Right ventricle myocardium superior (tissue), 1 donor: ENCODE measurements at places on chromosomes 5 and 9.

- DNase-seq: no peak
Measured at GRCh38 chr5:37120270-37120669, 128.9 kb downstream of the CPLANE1 start.

DNA sequence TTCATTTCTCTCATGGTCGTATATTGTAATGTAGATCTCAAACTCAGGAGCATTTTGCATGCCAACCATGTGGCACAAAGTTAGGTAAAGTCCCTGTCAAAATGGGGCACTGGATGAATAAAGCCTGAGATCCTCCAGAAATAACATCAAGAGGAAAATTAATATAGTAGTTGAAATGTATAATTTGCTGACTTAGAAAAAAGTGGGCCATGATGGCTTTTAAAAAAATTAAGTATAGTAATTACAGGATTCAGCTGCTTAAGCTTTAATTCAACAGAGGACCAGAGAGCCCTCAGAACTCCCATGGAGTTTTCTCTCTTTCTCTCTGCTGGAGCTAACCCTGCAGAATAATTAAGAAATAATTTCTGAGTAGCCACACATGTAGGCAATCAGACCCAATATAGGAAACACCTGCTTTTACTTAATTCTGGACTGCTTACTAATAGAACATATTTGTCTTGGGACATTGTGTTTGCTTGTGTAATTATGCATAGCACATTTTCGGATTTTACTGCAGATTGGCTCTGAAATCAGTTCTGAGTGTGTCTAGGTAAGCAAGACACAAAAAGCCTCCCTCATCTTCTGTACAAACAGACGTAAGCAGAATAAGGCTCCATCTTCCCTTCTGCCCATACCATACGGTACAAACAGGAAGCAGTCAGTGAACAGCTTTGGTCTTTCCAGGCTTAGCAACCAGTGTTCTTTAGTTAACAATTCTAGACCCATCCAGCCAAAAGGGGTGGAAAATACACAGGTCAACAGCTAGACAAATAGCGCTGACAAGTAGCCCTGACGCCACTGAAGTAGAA is 26.5 kb upstream of the PCSK1 start:
- DNase-seq: no peak

GRCh38 chr9:75624998-75625397 is 265.5 kb upstream of the PCSK5 start:
- no peak for DNase-seq

- DNase-seq: peak; percentile 57
Measured at GRCh38 chr9:116476935-116477381, 210.1 kb upstream of the TRIM32 start.

DNA sequence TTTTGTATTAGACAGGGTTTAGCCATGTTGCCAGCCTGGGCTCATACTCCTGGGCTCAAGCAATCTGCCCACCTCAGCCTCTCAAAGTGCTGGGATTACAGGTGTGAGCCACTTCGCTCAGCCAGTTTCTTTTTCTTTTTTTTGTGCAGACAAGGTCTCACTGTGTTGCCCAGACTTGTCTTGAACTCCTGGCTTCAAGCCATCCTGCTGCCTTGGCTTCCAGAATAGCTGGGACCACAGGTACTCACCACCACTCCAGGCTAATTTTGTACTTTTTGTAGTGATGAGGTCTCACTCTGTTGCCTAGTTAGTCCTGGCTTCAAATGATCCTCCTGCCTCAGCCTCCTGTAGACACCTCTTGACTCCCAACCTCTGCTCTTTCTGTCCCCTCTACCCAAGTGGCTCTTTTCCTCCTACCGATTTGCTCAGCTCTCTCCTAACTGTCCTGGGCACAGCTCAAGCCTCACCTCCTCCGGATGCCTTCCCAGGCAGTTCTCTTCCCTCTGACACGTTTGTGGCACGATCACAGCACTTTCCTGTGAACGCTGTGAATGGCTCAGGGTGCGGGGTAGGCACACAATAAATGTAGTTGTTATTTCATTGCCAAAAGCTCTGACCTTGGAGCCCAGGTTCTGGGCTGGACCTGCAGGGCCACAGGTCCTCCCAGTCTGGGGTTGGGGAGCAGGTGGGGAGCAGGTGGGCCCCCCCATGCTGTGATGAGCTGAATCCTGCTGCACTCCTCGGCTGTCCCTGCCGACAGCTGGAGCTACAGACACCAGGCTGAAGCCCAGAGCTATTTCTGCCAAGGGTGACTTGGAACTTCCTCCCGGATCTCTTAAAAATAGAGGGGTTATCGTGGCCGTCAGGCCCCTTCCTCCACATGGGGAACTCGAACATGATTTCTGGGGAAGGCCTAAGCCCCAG is 23.9 kb downstream of the GFI1B start:
- DNase-seq: no peak

GRCh38 chr5:42390115-42390514 is 33.1 kb upstream of the GHR start:
- no peak for DNase-seq

- DNase-seq: no peak
Measured at GRCh38 chr5:55582256-55582655, 47.5 kb upstream of the PLPP1 start.

DNA sequence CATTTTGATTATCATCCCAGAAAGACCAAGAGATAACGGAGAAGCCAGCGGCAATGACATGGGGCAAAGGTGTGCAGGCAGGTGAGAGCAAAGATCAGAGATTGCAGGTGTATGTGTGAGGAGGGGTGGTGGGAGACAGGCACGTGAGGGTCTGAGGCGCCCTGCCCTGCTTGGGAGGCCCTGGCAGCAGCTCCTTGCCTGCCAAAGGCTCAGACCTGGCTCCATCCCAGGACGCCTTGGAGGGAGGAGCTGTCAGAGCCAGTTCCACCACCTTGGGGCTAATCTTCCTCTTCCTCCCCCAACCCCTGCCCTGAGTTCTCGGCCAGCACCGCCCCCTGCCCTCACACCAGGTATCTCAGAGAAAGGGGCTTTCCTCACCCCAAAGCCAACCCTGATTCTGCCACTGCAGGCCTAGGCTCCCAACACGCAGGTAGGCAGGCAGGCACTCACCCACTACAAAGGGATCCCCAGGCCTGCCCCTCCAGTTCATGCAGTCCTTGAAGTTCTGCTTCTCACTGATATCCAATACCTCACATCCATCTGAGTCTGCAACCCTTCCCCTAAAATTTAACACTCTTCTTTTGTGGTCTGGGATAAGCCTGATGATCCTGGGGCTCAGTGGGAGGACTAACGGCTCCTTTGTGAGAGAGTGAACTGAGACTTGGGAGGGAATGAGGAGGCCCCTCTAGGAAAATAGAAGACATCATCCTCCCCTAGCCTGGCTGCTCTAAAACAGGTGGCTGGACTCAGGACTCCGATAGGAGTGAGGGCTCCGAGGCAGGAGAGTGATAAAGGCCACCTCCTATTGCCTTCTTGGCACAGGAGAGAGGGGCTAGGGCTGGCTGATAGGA is 1.8 kb downstream of the AQP3 start:
- DNase-seq: no peak

DNA sequence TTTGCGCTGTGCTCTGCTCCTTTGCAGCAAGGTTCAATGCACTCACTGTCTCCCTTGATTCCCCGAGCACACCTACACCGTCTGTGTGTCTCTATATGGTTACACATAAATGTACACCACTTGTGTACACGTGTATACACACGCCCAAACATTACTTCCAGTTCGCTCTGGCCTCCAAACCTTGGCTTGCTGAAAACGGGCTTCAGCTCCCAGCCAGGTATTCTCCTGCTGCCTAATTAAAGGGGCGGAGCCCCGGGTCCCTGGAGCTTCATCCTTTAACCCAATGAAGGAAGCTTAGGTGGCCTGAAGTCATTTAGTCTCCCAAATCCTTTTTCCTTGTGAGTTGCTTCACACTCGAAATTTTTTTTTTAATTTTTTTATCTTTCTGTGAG is 4.6 kb downstream of the ISL1 start:
- DNase-seq: no peak

DNA sequence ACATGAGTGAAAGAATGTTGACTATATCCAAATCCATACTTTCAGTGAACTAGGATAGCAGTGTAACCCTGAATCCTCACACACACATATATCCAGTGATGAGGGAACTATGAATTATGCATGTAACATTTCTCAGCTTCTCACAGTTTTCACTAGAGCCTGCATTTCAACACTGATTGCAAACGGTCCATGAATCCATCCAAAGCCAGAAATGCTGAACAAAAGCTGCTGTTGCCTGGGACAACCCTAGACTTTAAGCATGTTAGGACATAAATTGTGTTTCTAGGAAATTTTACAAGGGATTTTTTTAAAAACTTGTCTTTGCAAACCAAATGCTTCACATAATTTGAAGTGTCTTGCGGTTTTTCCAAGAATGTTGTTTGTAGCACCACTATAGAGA is 2010.0 kb upstream of the WWC1 start:
- no peak for DNase-seq

GRCh38 chr5:156716591-156717380 is 133.3 kb upstream of the PPP1R2B start:
- no peak for DNase-seq

DNA sequence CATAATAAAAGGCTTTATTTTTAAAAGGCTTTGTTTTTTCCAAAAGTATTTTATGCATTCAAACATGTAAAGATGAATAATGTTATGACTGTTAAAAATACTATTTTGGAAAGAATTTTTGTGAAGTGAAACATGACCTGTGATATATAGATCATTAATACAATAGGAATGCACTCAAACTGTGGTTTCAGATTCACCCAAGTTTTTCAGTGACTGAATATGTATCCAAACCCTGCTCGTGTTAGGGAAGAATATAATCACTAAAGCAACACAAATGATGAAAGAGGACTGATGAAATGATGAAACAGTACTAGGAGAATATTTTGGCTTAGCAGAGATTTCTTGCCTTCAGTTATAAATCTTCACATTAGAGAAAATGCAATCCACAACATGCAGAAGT is 278.0 kb downstream of the ADAMTS6 start:
- no peak for DNase-seq
